IPS-NIHi11 (cell line): ENCODE measurements at places on chromosomes 3 and 15.
A peak's percentile ranks its signal among the peaks of the same experiment; 100 is the strongest.

GRCh38 chr3:30492322-30493192 lies 113.8 kb upstream of the TGFBR2 start:
- DNase-seq: no peak

DNA sequence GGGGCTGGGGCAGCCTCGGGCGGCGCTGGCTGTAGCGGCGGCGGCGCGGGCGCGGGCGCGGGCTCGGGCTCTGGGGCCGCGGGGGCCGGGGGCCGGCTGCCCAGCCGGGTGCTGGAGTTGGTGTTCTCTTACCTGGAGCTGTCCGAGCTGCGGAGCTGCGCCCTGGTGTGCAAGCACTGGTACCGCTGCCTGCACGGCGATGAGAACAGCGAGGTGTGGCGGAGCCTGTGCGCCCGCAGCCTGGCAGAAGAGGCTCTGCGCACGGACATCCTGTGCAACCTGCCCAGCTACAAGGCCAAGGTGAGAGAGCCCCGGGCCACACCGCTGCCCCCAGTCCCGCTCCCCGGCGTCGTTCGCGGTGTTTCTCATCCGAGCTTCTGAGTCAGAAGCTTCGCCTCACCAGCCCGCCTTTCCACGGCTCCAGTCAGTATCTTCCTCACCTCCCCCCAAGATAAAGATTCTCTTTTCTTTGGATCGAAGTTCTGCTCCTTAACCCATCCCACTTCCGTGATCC lies 600 bp downstream of the FBXO45 start:
- DNase-seq: peak; percentile 77

GRCh38 chr3:42189001-42189460 lies 77.0 kb downstream of the CCK start:
- DNase-seq: no peak

DNA sequence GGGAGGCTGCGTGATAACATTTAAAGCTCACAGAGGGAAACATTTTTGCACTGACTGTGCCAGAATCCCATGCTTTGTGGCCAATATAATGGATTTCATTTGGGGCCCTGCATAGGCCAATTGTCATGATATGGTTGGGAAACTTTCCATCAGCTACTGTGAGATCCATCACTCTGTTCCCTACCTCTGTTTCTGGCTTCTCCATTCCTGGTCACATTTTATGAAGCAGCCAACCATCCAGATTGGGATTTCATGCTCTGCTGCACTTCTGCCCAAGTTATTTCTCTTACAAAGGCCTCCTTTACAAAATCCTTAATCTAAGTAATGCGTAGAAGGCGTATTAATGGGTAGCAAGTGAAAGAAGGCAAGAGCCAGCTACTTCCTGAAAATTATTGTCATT lies 221.1 kb downstream of the LRTM1 start:
- DNase-seq: no peak

DNA sequence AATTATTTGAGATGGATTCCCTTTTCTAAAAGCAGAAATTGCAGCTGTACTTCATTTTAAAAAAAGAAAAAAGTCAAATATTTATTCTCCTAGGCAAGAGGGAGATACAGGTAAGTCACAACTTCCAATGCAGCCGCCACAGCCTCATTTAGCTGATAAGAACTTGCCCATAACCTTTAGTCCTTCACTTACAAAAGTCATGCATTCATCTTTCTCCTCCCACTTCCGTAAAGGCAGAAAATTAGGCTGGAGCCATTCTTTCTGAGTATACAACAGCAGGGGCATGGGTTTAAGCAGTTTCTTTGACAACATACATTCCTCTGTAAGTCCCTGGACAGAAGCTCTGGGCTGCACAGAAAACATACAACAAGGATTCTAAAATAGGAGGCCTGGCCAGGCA lies 4.3 kb downstream of the SUCLG2 start:
- no peak for DNase-seq

- DNase-seq: no peak
Observed at GRCh38 chr3:36429986-36430485, 49.7 kb downstream of the STAC start.

- DNase-seq: no peak
Observed at GRCh38 chr3:132405609-132406299, 11.5 kb upstream of the DNAJC13 start.

GRCh38 chr3:100609963-100610362 lies 562 bp downstream of the ADGRG7 start:
- no peak for DNase-seq

DNA sequence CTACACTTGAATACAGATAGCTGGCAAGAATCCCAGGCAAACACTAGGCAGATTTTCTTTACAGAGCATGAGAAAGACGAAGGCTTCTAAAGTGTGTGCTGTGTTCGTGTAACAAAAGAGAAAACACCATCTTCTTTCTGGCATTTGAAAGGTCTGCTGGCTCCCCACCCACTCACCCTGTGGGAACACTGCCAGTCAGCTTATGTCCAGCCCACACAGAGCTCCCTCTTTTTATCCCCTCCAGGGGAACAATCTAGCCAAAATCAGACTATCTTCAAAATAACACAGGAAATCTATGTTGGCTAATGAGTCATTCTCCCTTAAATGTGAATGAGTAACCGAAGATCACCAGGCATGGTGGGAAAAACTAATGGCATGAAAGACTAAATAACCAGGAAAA lies 45.6 kb upstream of the PAQR5 start:
- peak; percentile 8 for DNase-seq

GRCh38 chr15:42387603-42388002 lies 28.3 kb downstream of the CAPN3 start:
- DNase-seq: no peak

DNA sequence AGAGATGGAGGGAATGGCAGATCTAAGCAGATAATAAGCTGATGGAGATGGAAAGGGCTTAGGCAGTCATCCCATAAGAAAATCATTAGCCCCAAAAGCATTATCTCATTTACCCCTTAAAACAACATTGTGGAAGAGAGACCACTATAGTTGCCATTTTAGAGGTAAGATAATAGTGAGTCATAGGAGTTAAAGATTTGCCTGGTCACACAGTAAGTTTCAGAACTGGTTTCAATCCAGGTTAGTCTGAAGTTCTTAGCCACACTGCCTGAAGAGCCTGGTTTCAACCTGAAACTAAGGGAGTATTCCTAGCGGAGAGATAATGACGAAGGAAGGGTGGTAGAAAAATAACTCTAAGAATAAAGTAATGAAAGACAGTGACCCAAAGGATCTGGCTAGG lies 13.0 kb upstream of the UBR1 start:
- DNase-seq: no peak

GRCh38 chr15:36601952-36602351 lies 22.5 kb downstream of the CDIN1 start:
- no peak for DNase-seq

DNA sequence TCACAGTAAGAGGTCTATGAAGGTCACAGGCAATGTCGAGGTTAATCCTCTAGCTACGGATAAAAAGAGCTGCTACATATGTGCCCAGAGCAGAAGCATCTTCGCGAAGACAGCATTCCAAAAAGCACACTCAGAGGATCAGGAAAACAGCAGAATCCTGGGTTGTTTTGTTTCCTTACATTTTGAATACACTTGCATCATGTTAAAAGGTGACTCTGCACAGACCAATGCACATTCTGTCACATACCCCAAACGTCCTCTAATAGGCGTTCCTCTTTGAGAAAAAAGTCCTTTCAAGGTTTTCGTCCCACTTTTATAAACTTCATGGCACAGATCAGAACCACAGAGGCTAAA lies 52.7 kb downstream of the VGLL4 start:
- DNase-seq: no peak

DNA sequence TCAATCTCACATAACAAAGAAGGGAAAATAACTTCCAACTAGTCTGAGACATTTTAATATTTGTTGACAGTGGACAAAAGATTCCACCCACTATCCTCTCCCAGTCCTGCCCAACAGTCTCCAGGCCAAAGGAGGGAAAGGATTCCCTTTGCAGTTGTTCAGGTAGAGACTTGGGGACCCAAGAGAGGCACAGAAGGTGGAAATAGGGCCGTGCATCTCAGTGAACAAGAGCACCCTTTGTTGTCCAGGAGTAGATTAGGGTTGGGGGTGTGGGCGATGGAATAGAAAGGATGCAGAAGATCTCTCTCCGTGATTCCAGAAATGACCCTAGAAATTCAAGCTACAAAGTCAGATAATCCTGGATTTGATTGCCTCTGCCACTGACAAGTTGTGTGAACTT lies 44.8 kb upstream of the TRA2B start:
- no peak for DNase-seq

- DNase-seq: peak; percentile 35
Observed at GRCh38 chr3:31341130-31341529, 191.6 kb upstream of the STT3B start.

GRCh38 chr15:39833515-39833981 lies 50.9 kb upstream of the FSIP1 start:
- no peak for DNase-seq

DNA sequence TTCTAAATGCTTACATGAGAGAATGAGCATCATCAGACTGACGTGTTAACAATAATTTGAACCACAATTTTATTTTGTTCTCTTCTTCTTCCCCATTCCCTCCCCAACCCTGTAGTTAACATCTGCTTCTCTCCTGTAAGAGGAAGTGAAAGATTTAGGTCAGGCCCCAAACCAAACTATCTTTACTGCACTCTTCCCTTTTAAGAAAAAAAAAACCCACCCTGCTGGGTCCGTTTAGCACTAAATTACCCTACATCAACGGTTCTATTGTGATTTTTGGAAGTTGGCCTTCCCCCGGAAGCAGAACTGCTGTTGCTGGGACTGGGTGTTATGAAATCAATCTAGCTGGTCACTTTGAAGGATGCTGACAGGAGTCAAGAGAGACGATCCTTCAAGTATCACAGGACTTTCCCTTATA lies 49.4 kb downstream of the NFKBIZ start:
- DNase-seq: no peak

- DNase-seq: no peak
Observed at GRCh38 chr3:117526470-117527079, 817.0 kb downstream of the TUSC7 start.

GRCh38 chr3:58332575-58333188 lies at the start of gene PXK:
TSS of gene PXK (plus strand) at chr3:58332892. CDS start at chr3:58332989, 97 bp downstream.
- peak; percentile 88 for DNase-seq

- no peak for DNase-seq
Observed at GRCh38 chr3:12193485-12194165, 34.9 kb upstream of the TIMP4 start.

DNA sequence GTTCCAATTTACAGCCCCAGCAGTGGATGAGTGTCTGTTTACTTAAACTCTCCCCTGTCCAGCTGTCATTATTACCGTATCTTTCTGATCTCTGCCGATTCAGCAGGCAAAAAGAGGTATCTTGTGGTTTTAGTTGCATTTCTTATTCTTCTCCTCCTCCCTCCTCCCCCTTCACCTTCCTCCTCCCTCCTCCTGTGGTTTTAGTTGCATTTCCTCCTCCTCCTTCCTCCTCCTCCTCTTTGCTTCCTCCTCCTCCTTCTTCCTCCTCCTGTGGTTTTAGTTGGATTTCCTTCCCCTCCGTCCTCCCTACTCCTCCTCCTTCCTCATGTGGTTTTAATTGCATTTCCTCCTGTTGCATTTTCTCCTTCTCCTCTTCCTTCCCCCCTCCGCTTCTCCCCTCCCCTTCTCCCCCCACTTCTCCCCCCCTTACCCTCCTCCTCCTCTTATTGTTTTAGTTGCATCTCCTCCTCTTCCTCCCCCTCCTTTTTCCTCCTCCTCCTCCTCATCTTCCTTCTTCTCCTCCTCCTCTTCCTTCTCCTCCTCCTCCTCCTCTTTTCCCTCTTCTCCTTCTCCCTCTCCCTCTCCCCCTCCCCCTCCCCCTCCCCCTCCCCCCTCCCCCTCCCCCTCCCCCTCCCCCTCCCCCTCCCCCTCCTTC lies 25.3 kb upstream of the VPS33B start:
- DNase-seq: no peak

GRCh38 chr15:59203008-59203407 lies 3.6 kb upstream of the LDHAL6B start:
- no peak for DNase-seq

- no peak for DNase-seq
Observed at GRCh38 chr3:191120447-191121298, 78.4 kb upstream of the OSTN start.

DNA sequence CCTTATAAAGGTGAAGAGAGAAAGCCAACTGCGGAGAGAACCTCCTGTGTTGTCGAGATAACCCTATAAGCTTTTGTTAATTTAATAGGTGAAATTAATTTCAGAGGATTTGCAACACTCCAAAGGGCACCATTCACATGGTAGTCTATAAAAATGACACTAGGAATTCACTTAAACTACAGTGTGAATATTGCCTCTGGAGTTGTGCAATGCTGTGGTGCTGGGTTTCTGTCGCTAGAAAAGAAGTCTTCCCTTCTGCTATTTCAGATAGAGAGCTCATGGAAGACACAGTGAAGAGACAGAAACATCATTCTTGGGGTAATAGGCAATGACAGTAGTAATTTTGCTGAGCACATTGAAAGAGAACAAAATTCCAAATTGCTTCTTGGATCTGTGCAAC lies 28.8 kb upstream of the PROK2 start:
- DNase-seq: no peak

- no peak for DNase-seq
Observed at GRCh38 chr3:111853068-111853467, 6.0 kb upstream of the PHLDB2 start.

- DNase-seq: no peak
Observed at GRCh38 chr3:136664771-136665170, 87.4 kb downstream of the STAG1 start.

DNA sequence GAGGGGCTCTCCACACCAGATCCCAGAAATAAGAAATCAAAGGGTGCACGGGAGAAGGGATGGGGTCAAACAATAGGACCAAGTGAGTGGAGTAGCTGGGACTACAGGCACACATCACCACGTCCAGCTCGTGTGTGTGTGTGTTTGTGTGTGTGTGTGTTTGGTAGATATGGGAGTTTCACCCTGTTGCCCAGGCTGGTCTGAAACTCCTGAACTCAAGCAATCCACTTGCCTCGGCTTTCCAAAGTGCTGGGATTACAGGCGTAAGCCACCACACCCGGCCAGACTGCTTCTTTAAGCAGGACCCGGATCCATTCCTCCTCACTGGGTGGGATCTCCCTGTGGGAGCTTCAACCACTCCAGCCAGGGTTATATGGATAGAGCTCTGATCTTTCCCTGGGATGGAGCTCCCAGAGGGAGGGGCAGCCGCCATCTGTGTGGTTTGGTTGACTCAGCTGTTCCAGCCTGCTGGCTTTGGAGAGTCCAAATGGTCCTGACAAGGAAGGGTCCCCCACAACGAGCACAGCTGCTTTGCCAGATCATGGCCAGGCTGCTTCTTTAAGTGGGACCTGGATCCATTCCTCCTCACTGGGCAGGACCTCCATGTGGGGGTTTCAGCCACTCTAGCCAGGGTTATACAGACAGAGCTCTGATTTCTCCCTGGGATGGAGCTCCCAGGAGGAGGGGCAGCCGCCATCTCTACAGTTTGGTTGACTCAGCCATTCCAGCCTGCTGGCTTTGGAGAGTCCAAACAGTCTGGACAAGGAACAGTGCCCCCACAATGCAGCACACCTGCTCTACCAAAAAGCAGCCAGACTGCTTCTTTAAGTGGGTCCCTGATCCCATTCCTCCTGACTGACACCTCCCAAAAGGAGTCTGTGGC lies 9.1 kb upstream of the AVEN start:
- no peak for DNase-seq

- DNase-seq: no peak
Observed at GRCh38 chr15:58766290-58766689, 4.8 kb upstream of the MINDY2 start.
